ENCODE measurements at places on chromosomes 7 and 10.

- no peak overlapping the region for H3K4me3 ChIP-seq
- H3K36me3 ChIP-seq, result no peaks in the 10 kb centered on the region
- no peaks in the 10 kb centered on the region for H3K27me3 ChIP-seq
- no peak overlapping the region for H3K27ac ChIP-seq
- DNase-seq, result no peak
Measured at GRCh38 chr10:15363031-15363430, 8.1 kb downstream of the FAM171A1 start.

GRCh38 chr10:50410066-50410811, 158.9 kb upstream of the ASAH2 start:
- peaks cover 23% of the 10 kb centered on the region for H3K4me1 ChIP-seq
- no peaks in the 10 kb centered on the region for H3K27me3 ChIP-seq
- H3K36me3 ChIP-seq, result no peaks in the 10 kb centered on the region
- DNase-seq, result no peak
- H3K4me3 ChIP-seq, result no peak overlapping the region

- no peaks in the 10 kb centered on the region for H3K36me3 ChIP-seq
- H3K27ac ChIP-seq, result no peak overlapping the region
- no peaks in the 10 kb centered on the region for H3K4me1 ChIP-seq
Measured at GRCh38 chr10:8951440-8952089, 897.1 kb downstream of the GATA3 start.

DNA sequence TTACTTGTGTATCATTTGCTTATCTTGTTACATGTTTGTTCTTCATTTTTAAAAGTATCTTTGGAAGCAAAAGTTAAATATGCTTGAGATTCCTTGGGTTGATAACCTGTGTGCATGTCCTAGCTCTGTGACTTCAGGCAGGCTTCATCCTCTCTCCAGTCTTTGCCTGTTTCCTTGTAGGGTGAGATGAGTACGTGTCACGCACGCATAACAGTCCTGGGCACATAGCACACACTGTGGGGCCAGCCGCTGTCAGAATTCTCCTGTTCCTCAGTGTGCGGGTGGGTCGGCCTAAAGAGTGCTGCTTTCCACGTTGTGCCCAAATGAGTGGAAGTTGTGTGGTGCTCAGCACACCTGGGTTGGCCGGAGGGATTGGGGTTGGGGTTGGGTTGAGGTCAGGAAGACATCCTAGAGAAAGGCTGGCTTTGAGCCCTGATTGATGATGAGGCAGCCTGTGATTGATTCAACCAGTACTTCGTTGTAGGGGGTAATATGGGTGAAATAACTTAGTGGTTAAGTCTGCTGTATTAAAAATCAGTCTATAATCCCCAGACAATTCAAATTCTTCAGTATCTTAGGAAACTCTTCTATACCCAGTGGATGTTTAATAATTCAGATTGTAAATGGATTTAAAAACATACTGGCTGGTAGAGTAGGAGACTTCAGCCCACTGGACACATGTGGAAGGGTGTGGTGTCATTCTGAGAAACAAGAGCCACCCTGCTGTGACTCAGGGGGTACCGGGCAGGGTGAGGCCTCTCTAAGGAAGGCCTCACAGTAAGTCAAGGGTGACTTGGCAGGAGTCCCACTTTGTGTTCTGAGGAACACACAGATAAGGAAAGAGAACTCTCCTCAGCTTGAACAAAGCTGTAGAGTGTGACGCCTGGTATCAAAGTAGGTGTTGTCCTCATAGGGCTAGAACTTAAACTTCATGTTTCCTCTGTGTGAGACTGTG, 54.8 kb downstream of the DAGLB start:
- no peak overlapping the region for H3K27ac ChIP-seq
- H3K4me3 ChIP-seq, result no peak overlapping the region
- peaks cover 5% of the 10 kb centered on the region for H3K4me1 ChIP-seq
- DNase-seq, result no peak

GRCh38 chr10:101228153-101228965, 904 bp downstream of the LBX1 start:
- H3K4me1 ChIP-seq, result peaks cover 19% of the 10 kb centered on the region
- no peak overlapping the region for H3K4me3 ChIP-seq
- no peaks in the 10 kb centered on the region for H3K36me3 ChIP-seq
- DNase-seq, result no peak

- no peak overlapping the region for H3K4me3 ChIP-seq
- peak overlapping the region; percentile 69 for H3K27ac ChIP-seq
- peaks cover 63% of the 10 kb centered on the region for H3K36me3 ChIP-seq
- H3K27me3 ChIP-seq, result no peaks in the 10 kb centered on the region
Measured at GRCh38 chr10:103651783-103652476, 158.4 kb downstream of the NEURL1 start.

DNA sequence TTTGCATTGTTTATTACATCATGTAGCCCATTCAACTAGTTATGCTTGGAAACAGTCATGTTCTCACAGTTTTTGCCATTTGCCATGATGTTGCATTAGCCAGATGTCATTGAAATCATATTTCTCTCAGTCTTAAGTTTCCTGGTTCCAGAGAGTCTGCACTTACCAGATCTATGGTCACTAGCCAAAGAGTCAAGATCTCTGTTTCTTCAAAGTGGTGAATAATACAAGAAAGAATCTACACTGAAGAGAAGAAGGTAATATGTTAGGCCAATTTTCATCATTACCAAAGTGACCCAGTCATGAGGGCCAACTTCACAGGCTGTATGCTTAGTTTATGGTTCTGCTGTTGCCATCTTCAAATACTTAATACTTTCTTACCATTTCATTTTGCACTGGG, 89.0 kb upstream of the PHYHIPL start:
- H3K4me1 ChIP-seq, result peaks cover 14% of the 10 kb centered on the region
- H3K27me3 ChIP-seq, result no peaks in the 10 kb centered on the region
- no peak for DNase-seq
- H3K36me3 ChIP-seq, result no peaks in the 10 kb centered on the region

DNA sequence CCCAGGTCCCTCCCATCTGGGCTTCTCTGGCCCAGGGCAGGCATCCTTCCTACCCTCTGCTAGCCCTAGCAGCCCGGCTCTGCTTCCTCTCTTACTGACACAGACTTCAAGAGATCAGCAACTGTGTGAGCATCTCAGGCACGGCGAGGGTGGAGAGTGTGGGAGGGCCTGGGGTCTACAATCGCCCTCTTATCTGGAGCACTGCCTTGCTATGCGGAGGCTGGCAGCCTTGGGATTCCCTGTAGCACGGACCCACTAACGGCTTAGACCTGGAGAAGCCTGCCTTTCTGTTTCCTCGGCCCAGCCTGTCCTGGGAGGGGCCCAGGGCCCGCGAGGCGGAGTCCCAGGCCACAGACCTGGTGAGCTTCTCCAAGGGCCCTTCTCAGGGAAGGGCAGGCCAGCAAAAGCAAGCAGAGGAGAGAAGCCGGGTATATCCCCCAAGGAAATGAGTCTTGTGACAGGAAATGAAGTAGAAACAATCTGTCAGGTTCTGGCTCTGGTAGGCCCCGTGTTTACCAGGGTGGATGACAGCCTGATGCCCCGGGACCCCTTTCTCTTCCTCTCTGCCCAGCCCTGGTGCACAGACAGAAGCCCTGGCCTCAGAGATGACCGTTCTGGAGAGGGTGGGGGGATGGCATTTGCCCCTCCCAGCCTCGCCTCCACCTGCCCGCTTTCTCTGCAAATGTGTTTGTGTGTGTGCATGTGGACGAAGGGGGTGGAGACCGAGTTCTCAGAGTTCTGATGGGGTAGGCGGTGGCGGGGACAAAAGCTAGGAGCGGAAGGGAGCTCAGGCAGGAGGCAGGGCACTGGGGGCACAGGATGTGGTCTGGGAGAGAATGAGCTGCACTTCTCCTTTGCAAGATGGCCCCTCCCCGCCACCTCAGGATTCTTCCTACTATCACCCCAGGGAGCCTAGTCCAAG, 2.5 kb downstream of the LRCH4 start:
- H3K4me1 ChIP-seq, result peaks cover 27% of the 10 kb centered on the region
- no peaks in the 10 kb centered on the region for H3K27me3 ChIP-seq
- no peak overlapping the region for H3K4me3 ChIP-seq
- DNase-seq, result no peak

DNA sequence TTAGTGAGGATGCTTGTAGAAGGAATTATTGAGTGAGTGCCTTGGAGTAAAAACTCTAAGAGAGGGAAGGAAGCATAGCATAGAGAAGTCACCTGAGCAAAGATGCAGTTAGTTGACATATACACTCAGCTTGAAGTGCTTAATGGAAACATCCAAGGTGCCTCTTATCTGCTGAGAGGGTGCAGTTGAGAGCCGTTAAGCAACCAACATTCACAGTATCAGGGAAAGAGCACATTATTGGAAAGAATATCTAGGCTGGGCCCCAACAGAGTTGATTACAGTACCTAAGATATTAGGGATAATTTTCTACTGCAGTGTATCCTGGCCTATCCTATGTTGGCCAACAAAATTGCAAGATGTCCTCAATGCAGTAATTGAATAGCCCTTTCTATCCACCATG, 302.0 kb downstream of the ETV1 start:
- no peaks in the 10 kb centered on the region for H3K36me3 ChIP-seq
- H3K27me3 ChIP-seq, result no peaks in the 10 kb centered on the region
- no peaks in the 10 kb centered on the region for H3K4me1 ChIP-seq
- no peak overlapping the region for H3K4me3 ChIP-seq
- no peak overlapping the region for H3K27ac ChIP-seq

- no peak overlapping the region for H3K27ac ChIP-seq
- H3K27me3 ChIP-seq, result peaks cover 5% of the 10 kb centered on the region
- no peaks in the 10 kb centered on the region for H3K36me3 ChIP-seq
- no peak for DNase-seq
- no peak overlapping the region for H3K4me3 ChIP-seq
- no peaks in the 10 kb centered on the region for H3K4me1 ChIP-seq
Measured at GRCh38 chr10:43202224-43202656, 64.0 kb downstream of the CSGALNACT2 start.

DNA sequence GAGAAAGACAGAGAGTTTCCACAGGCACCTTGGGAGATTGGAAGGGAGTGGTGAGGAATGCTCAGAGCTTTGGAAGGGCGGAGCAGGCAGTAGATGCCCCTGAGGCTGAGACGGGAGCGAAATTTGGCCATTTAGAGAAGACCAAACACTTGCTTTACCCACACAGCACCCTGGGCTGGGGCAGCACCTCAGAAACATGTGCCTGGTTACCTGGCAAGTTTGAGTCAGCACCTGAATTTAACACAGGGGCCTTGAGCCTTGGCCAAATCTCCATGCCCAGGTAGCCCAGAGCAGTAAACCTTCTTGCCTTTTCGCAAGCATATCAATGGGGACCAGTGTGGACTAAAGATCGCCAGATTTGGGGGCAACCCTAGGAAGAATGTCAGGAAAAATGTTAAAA, 111.9 kb upstream of the NFE2L3 start:
- H3K27ac ChIP-seq, result no peak overlapping the region
- no peak overlapping the region for H3K4me3 ChIP-seq
- H3K27me3 ChIP-seq, result peaks cover 14% of the 10 kb centered on the region
- H3K36me3 ChIP-seq, result no peaks in the 10 kb centered on the region
- DNase-seq, result no peak

- no peak overlapping the region for H3K4me3 ChIP-seq
- peaks cover 4% of the 10 kb centered on the region for H3K4me1 ChIP-seq
- H3K27me3 ChIP-seq, result no peaks in the 10 kb centered on the region
- DNase-seq, result no peak
- H3K27ac ChIP-seq, result no peak overlapping the region
Measured at GRCh38 chr7:36227223-36227622, 74.2 kb downstream of the EEPD1 start.

- H3K27me3 ChIP-seq, result no peaks in the 10 kb centered on the region
- no peaks in the 10 kb centered on the region for H3K36me3 ChIP-seq
- H3K4me3 ChIP-seq, result no peak overlapping the region
- H3K4me1 ChIP-seq, result no peaks in the 10 kb centered on the region
- H3K27ac ChIP-seq, result no peak overlapping the region
Measured at GRCh38 chr7:16071246-16071857, 350.0 kb downstream of the CRPPA start.

DNA sequence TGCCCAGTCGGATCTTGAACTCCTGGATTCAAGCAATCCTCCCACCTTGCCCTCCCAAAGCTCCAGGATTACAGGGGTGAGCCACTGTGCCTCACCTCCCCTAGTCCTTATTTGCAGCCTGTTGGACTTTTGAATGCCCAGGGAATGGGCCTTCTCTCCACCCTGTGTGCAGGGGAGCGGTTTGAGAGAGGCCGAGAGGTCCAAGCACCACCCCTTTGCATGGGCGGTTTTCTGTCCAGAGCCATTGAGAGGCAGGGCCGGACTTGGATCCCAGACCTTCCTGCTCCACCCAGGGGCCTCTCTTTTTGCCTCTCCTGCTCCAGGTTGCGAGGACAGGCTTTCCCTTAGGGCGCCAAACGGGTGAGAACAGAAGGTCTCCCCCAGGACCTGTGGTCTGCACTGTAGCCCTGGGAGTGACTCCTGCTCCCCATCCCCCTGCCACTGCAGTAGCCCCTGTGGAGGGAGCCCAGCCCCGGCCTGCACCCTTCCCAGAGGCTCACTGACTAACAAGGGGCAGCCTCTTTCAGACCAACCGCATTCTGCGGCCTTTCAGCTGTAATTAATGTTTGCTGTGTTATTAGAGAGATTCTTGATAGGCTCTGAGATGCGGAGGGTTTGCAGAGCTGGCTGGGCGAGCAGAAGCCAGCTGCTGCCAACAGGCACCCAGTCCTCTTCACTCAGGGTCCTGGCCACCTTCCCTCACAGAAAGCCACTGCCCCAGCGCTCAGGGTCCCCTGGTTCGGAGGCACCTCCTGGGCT, 57.9 kb downstream of the ELFN1 start:
- peaks cover 23% of the 10 kb centered on the region for H3K4me1 ChIP-seq
- no peak for DNase-seq
- H3K4me3 ChIP-seq, result no peak overlapping the region
- H3K27me3 ChIP-seq, result peaks cover 23% of the 10 kb centered on the region
- H3K36me3 ChIP-seq, result no peaks in the 10 kb centered on the region

DNA sequence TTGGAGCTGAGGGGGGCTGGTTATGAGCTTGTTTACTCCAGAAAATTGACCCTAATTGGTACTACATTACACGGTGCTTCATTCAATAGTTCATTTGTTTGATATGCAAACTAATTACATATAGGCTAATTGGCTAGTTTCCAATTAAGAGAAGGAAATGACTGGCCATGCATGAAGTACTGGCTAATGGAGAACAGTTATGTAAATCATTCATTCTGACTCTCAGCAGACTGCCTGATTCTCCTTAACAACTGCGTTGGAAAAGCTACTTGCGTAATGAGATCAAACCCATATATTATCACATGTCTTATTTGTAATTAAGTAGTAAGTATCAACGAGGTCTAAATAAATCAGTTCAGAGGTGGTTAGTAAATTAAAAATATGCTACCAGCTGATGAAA, 81.8 kb upstream of the CTTNBP2 start:
- H3K27ac ChIP-seq, result no peak overlapping the region
- no peaks in the 10 kb centered on the region for H3K27me3 ChIP-seq
- H3K4me3 ChIP-seq, result no peak overlapping the region
- H3K36me3 ChIP-seq, result no peaks in the 10 kb centered on the region

- no peak for DNase-seq
- no peak overlapping the region for H3K27ac ChIP-seq
- H3K36me3 ChIP-seq, result no peaks in the 10 kb centered on the region
- H3K4me1 ChIP-seq, result peaks cover 27% of the 10 kb centered on the region
- no peaks in the 10 kb centered on the region for H3K27me3 ChIP-seq
Measured at GRCh38 chr10:124150189-124150806, 56.9 kb upstream of the CHST15 start.

DNA sequence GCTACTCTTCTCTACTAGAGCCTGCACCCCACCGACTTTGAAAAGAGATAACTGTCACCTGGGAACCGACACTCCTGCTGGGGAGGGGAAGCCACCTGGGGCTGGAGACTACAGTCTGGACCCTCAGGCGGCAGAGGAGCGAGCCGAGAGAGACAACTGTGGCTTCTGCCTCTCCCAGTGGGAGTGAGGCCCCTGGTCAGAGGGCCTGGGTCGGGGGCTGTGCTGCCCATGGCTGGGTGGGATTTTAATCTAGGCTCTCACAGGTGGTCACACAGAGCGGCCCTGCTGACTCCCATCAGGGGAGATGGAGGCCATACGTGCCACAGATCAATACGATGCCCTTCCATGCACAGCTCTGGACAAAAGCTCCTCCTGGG, 372.1 kb downstream of the DNAJB6 start:
- no peak for DNase-seq
- H3K36me3 ChIP-seq, result no peaks in the 10 kb centered on the region
- H3K4me1 ChIP-seq, result no peaks in the 10 kb centered on the region
- H3K4me3 ChIP-seq, result no peak overlapping the region
